Muscle of leg (tissue), 16 donors: ENCODE measurements at places on chromosomes 5 and 9. TPM values are rescaled to one million over a fixed set of nuclear protein-coding genes. Genes with fewer than 3 reads are reported as not detected.

DNA sequence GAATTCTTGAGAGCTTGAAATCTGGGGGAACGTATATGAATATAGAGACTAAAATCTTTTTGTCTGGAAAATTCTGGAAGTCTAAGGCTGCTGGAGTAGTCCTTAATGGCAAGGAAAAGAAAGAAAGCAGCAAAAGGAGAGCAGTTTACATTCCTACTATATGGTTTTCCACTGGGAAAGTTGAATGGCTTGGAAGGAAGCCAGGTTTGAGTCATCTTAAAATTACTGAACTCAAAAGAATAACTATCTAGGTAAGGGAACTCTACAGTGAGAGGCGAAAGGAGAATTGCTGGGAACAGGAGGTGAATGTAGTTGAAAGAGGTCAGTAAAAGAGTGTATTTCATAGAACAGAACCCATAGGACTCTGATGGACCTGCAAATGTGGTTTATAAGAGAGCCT, 258.1 kb upstream of the EDIL3 start:
- DNase-seq = no peak

DNA sequence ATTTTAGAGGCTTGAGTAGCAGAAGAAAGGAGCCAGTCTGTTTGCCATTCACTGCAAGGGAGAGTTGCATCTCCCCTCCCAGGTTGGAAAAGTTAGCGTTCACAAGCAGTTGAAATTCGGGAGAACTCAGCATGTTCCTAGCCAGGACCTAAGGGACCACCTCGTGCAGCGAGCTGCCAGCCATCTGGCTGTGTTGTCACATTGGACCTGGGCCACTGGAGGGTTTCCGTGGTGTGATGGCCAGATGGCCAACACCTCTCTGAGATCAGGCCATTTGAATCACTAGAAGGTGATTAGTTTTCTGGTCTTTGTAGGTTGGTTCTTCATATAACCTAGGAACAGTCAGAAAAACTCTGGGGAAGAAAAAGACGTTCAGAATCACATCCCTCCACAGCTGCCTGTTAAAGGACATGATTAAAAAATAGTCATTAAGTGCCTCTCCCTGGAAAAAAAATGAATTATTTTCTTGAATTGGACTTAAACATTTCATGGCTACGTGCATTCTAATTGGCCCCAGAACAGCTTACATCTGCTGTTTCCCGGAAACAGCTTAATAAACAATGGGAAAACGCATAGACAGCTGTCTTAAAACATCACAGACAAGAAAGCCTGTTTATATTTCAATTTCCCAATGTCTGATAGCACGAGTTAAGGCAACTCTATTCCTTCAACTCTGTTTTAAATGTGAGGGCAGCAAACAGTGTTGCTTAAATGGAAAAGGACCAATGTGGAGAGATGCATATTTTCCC, 303.9 kb downstream of the TENT4A start:
- DNase-seq = no peak

HTR4 gene
- not detected for polyA plus RNA-seq

GRCh38 chr5:141298376-141298775, 5.5 kb downstream of the SLC25A2 start:
- no peak for DNase-seq

SLC1A1 gene
- 0.99 TPM for polyA plus RNA-seq

DNA sequence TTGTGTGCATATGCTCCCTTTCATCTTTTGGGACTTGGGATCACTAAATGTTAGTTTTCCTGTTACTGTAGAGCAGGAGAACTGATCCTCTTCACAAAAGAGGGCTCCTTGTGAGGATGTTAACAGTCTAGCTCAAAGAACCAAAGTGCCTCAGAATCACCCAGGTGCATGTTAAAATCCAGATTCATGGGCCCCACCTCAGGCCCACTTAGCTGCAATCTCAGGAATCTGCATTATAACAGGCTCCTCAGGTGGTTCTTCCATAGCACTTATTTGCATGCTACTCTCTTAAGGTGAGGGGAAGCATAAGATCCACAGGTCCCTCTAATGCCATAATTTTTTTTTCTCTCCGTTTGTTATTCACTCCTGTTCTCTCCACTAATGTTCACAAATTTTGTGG, 14.8 kb upstream of the MEF2C start:
- no peak for DNase-seq

SLC6A3 gene
- polyA plus RNA-seq = 0.23 TPM

DNA sequence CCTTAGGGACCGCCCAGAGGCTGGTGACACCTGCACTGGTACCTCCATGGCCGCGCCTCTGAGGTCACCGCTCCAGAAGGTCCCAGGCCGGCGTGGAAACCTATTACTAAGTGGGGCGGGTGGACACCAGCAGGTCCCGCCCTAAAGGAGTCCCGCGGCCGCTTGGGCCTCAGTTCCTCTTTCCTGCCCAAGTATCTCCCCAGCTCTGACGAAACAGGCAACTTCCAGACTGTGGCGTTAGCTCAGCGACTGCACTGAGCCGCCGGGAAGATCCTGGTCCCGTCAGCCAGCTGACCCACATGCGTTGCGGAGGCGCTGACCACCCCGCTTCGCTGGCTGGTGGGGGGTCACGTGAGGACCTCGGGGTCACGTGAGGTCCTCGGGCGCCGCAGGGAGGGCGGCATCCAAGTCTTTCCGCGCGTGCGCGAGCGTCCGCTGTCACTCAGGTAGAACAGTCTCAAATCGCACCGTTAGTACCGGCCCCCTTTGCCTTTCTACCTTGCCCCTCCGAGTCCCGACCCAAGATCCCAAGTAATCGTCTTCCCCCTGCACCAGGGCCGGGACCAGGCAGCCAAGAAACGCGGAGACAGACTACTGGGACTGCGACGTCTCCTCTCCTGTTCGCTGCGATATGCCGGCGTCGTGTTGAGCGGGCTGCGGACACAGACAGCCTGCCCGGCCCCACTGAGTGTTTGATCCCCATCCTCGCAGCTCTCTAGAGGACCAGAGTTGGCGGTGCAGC, 53.7 kb upstream of the KDM4C start:
- peak; percentile 93 for DNase-seq

DNA sequence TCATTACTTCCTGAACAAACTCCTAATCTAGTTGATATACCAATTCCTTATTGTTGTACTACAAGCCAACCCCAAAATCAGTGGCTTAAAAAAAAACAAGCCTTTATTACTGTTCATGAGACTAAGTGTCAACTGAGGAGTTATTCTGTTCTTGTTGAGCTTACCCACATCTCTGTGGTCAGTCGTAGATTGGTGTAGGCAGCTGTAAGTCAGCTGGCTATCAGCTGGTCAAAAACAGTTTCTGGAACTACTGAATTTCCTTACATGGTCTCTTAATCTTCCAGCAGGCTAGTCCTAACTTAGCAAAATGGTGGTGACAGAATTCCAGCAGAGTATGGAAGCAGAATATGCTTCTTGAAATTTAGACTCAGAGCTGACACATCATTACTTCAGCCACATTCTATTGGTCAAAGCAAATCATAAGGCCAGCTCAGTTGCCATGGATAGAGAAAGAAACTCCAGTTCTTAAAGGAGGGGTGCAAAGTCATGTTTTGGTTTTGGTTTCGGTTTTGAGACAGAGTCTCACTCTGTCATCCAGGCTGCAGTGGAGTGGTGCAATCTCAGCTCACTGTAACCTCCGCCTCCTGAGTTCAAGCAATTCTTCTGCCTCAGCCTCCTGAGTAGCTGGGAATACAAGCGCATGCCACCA, 386.1 kb upstream of the MPDZ start:
- no peak for DNase-seq

SPOCK1 gene
- polyA plus RNA-seq = 3.7 TPM

GLRA1 gene
- not detected for polyA plus RNA-seq

DNA sequence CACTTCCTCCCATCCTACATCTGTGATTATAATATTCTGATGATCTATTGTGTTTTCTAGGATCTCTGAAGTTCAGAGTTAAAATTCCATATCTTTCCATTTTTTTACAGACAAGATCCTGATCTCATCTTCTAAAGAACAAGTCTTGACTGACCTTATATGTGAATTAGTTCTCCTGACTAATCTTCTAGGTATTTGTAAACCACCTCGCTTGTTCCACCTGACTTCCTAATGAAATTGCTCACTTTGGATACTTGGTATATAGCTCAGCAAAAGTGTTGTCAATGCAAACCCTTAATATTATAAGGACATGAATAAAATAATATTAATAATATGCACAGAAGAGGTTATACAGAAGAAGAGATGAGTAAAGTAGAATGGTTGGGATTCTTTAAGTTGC, 68.2 kb upstream of the NR4A3 start:
- no peak for DNase-seq

DNA sequence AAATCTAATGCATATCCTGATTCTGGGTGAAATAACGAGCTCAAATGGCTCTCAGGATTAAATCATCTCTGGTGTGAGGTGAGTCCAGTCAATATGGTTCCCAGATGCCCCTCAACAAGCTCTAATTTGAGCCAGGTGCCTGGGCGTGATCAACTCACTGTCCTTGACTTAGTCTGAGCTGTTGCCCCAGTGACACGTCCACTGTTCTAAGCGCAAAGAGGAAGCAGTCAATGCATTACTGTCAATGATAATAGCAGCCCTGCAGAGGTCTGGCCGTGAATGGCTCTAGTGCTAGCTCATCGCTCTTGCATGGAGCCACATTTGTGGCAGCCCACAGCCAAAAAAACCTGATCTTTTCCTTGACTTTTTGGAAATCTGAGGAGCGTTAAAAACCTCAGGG, 128.6 kb upstream of the EFNA5 start:
- no peak for DNase-seq

DNA sequence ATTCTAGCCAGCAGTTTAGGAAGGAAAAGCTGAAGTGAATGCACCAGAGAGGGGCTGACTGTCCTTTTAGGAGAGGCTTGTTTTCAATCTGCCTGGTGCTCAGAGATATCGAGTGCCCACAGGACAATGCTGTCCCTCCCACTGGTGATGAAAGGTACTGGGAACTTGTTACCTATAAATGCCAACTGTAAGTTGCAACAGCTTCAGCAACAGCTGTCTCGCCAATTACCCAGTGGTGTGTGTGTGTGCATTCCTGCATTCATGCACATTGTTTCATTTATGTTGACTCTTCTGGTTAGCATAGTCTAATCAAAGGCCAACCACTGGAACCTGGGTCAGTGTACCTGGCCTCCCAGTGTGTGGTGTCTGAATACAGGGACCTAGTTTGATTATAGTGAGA, 161.1 kb downstream of the CSNK1G3 start:
- peak; percentile 48 for DNase-seq
